ENCODE measurements at places on chromosomes 2 and 18.

- no peak for DNase-seq
These were observed 111.5 kb upstream of the LGALSL start for GRCh38 chr2:64342195-64343099.

- DNase-seq = peak; percentile 48
These were observed 566 bp upstream of the CMPK2 start for GRCh38 chr2:6866275-6866671.

GRCh38 chr2:38499548-38500282, 103.0 kb downstream of the HNRNPLL start:
- no peak for DNase-seq

DNA sequence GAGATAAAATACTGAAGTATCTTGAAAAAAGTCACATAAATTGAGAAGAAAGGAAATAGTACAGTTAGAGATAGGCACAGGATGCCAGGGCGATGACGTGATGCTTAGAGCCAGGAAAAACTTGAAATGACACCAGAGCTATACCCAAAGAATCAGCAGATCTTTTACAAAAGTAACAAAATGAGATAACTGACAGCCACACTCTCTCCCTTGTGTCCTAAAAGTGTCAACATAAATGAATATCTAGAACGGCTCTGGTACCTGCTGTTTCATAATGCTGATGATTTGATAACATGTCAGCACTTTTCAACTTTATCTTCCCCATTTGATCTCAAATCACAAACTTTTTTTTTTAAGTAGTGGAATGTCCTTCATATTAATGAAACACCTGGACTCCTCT, 45.6 kb upstream of the ZC3H15 start:
- no peak for DNase-seq

DNA sequence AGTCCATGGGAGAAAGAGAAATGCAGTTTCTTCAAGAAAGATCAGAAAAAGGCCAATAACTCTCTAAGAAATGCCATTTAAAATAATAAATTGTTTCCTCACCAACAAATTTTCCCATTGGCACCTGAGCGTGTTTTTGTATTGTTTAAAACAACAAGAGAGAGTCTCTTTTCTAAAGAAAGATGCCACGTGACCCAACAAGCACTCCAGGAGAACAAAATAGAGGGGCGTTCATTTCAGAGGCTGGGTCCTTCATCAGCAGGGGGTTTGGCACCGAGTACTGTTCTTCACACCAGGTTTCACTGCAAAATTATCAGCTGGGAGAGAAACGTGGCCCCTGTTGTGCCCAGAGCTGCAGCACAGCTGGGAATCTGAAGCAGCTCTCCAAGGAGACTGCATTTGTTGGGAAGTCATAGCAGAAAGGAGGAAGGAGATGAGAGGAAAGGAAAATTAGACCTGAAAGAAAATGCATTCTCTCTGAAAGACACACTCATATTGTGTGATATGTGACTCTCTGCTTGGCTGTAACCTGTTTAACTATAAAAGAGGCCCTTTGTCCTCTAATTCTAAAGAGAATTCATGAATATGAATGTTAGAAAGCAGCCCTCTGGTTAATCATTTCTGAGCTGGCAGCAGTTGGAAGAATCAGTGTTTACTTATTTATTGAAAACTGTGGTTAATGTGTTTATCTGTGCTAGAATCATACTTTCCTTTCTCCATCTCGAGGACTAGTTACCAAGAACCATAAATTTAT, 205.3 kb upstream of the CDH20 start:
- no peak for DNase-seq

GRCh38 chr2:149438330-149438960, 108.1 kb downstream of the LYPD6 start:
- DNase-seq = no peak

GRCh38 chr2:37588316-37588777, 83.1 kb downstream of the CDC42EP3 start:
- DNase-seq = no peak

All from suppressor macrophage treated with lipopolysaccharide for 4 hours (primary cell).